ENCODE measurements at places on chromosomes 5 and 9.
A peak's percentile ranks its signal among the peaks of the same experiment; 100 is the strongest.

DNA sequence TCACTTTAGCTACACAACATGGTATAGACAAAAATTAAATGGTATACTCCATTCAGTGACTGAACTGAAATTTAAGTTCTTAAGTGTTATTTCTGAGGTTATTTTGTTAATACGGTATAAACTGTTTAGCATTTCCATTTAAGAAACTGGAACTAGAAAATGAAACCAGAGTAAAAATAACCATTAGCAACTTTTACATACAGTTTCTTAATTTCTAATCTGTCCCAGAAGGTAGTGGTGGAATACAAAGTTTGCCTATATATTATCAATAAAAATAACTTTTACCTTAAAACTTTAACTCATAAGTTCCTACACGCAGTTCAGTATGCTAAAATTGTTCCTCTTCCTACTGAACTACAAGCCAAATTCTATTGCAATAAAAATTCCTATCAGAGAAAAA, 10.3 kb downstream of the GOLPH3 start:
- DNase-seq = no peak

GRCh38 chr5:126525630-126526245, 69.3 kb downstream of the ALDH7A1 start:
- DNase-seq = no peak

GRCh38 chr5:126415789-126416188, 7.4 kb upstream of the GRAMD2B start:
- DNase-seq = no peak

DNA sequence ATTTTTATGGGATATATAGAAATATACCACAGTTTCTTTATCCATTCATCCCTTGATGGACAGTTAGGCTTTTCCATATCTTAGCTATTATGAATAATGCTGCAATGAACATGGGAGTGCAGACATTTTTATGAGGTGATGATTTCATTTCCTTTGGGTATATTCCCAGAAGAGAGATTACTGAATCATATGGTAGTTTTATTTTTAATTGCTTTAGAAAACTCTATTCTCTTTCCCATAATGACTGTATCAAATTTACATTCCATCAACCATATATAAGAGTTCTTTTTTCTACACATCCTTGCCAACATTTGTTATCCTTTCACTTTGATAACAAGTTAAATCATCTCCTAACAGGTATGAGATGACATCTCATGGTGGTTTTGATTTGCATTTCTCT, 821.6 kb downstream of the TLE1 start:
- DNase-seq = no peak

GRCh38 chr5:73799401-73799972, 173.5 kb downstream of the ARHGEF28 start:
- DNase-seq = no peak

DNA sequence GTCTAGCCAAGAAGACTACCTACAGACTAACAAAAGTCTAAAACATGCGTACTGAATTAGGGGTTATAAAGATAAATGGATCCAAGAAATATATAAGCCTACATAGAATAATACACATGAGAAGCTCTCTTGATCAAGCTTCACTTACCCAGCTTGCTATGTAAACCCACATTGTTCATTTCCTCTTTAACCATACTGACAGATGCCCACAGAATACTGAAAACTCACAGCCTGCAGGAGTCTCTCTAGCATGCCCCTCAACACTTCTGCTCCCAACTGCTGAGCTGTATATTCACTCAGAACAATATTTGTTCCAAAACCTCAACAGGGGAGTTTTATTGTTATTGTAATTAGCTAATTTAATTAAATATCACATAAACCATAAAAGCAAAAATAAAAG, 52.4 kb downstream of the RFX3 start:
- peak; percentile 5 for DNase-seq

- no peak for DNase-seq
Observed at GRCh38 chr5:74239261-74239660, 401.3 kb downstream of the ENC1 start.

DNA sequence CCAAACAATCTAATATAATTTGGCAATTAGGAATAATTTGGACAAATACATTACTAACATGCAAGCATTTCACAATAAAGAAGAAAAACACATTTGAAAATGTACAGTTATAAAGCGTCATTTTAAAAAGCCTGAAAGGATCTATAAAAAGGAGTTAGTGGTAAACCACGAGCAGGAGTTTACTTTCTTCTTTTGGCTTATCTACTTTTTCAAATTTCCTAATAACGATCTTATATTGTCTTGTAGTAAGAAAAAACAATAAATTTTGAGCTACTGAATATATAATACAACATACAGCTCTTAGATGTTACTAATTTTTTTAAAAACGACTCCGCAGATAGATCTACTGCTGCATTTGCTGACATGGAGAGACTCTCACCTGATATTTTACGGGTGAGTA, 79.9 kb downstream of the SMIM23 start:
- no peak for DNase-seq

DNA sequence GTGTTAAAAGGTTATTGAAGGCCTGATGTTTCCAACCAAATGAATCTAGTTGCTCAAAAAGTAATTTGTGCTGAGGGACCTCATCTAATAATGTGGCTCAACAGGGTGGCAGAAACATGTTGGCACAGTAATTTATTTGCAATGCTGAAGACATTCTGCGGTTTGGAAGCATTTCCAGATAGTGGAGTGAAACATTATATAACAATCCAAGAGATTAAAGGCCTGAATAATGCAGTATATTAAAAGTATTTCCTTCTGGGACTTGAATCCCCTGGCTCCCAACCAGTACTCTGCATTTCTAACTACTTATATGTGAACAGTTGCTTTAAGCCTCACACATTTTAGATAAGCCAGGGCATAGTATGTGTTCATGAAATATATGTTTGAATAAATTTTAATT, 25.9 kb upstream of the ALDH1A1 start:
- no peak for DNase-seq

GRCh38 chr5:73387149-73387591, 61.4 kb downstream of the FOXD1 start:
- DNase-seq = no peak

DNA sequence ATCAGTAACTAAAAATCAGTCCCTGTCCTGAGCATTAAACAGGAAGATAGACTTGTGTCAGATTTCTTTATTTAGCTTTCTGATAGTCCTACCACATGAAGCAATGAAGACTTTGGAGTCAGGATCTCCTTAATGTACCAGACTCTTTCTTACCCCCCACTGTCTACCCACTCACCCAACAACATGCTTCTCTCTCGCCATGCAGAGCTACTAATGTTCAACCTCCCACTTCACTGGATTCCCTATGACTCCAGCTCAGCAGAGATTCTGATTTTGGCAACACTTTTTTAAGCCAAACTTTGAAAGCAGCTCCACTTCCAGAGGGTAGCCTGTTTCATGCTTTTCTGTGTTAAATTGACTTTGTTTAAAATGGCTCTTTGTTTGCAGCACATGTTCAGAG, 50.8 kb downstream of the GPR21 start:
- no peak for DNase-seq

- no peak for DNase-seq
Observed at GRCh38 chr9:5876711-5877110, 14.0 kb upstream of the MLANA start.
